Suprapubic skin (tissue), 4 donors: ENCODE measurements at places on chromosomes 11 and 22. TPM values are rescaled to one million over a fixed set of nuclear protein-coding genes. Genes with fewer than 3 reads are reported as not detected.

DNA sequence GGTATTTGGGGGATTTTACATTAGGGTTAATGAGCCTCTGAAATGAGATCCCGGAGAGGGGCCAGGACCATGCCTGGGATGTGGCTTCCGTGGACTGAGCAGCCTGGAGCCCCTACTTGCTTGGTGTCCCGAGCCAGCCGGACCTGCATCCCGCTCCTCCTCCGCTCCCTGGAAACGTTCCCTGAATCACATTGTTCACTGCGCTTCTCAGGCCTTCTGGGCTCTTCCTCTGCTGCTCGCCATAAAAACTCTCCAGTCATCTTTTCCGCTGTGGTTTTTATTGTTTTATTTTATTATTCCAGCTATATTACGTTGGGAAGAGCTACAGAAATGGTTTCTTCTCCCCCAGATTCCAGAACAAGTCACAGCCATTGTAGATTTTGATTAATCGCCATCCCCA, 13.3 kb upstream of the KCNQ1OT1 start:
- DNase-seq, result no peak

DNA sequence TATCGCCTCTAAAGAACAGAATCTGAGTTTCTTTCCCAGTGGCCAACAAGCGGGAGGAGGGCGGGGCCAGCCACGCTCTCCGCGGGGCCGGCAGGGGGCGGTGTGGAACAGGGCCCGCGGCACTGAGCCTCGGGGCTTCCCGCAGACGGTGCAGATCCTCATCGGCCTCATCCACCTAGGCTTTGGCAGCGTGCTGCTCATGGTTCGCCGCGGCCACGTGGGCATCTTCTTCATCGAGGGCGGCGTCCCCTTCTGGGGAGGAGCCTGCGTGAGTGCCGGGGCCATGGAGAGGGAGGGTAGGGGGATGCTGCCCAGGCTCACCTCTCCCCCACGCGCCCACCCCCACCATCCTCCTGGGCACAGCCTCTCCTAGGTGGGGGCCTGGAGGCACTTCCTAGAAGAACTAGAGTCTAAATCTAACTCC, 10.7 kb downstream of the MS4A15 start:
- DNase-seq, result no peak

DNA sequence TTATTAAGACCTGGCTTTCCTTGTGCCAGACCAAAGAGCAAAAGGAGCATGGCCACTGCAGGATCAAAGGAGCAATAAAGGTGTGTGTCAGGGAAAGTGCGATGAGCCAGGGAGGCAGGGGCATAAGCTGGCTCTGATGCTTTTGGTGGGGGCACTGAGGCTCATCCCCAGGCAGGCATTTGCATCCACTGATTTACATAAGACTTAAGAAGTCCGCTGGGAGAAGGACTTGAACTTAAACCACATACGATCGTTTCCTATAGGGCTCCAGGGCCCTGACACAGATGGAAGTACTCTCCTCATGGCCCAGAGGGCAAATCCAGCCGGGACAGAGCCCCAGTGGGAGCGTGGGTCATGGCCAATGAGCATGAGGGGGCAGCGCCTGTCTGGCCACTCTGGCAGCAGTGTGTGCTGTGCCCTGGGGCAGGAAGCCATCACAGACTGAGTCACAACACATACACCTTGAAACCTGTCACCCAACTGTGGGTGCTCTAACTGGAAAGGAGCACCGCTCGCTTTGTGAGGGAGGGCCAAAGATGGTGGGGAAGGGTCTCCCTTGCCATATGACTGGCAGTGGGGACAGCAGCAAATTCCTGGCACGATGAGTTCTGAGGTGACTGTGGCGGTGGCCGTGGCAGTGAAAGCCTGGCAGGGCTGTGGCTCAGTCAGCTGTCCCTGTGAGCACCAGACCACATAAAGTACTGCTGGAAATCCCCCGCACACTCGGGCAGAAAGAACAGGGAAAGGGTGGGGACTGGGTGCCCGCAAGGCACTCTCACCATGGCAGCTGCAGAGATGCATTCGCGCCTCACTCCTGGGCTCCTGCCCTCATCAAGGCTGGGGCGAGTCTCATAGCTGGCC, 79.4 kb upstream of the LMO1 start:
- no peak for DNase-seq

GRCh38 chr11:44255406-44256071, 54.4 kb downstream of the ALX4 start:
- no peak for DNase-seq

DNA sequence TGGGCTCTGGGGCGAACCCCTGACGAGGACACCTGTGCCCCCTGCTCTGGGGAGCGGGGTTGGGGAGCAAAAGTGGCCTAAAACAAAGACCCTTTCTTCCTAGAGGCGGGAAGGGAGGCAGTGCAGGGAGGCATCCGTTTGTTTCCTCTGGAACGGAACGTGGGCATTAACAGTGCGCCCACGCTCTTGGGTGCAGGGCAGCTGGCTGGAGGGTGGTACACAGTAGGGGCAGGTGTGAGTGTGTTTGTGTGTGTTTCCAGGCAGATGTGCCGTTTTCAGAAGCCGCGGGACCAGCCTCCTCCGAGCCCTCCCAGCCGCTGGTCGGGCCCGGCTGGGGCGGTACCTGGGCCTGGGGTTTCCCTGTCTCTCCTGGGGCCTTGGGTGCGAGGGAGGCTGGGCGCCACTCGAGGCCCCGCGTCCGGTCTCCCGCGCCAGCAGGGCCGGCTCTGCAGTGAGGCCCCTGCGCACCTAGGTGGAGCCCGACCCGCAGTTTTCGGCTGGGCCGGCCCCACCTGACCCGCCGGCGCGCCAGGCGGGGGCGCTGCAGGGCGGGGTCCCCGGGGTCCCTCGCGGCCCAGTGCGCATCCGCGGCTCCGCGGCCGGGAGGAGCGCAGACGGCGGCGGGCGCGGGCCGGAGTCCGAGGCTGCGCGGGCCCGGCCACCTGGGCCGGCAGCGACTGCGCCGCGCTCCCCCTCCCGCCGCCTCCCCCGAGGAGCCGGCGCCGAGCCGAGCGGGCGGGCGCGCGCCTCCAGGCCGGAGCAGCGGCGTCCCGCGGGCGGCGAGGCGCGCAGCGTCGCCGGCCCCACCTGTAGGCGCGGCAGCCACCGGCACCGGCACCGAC, 1252.7 kb downstream of the BRD1 start:
- DNase-seq, result no peak

GRCh38 chr11:10892250-10892649, 34.4 kb upstream of the ZBED5 start:
- no peak for DNase-seq

DNA sequence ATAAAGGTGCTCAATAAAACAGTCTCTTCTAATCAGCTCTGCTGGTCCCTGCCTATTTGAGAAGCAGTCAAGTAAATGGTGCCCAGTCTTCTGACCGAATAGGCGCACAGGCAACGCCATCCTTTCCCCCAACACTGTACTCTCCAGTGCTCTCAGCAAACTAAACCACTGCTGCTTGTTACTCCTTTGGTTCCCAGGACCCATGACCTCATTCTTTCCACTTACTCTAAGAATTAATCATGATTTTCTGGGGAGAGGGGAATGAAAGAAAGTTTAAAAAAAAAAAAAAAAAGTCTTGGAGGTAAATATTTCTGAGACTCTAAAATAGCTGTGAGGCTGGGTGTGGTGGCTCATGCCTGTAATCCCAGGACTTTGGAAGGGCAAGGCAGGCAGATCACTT, 63.7 kb downstream of the SGSM3 start:
- no peak for DNase-seq

GRCh38 chr11:69055212-69055586, 6.5 kb downstream of the TPCN2 start:
- DNase-seq, result no peak

- no peak for DNase-seq
Observed at GRCh38 chr11:70071996-70072395, 6.1 kb upstream of the ANO1 start.

DNA sequence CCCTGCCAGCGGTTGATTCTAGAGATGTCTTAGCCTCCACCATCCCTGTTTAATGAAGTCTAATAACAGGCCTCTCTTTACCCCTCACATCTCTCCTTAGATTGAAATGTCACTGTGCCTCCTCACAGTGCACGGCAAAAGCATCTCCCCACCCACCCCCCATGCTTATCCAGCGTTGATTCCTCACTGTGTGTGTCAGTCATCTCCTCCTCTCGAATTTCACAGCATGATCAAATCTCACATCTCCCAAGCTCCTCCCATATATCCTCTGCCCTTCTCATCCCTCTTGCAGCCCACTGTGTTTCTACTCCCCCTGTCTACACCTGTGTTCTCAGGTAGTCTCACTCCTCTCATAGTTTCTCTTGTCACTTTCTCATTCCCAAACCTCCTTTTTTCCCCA, 84.6 kb downstream of the DBX1 start:
- DNase-seq, result no peak

DNA sequence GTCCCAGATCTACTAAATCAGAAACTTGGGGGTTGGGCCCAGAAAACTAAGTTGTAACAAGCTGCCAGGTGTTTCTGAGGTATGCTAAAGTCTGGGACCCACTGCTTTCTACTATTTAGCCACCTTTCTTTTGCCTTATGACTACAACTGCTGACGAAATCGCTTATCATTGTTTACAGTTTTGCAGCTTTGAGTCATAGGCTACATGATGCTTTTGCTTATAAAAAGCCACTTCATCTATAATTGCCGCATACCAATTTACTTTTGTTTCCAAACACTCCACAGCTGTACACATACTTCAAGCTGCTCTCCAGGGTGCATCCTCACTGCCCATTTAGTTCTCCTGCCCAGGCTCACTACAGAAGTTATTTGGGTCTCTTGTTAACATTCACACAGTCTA, 144.7 kb downstream of the ENTHD1 start:
- DNase-seq, result no peak

DNA sequence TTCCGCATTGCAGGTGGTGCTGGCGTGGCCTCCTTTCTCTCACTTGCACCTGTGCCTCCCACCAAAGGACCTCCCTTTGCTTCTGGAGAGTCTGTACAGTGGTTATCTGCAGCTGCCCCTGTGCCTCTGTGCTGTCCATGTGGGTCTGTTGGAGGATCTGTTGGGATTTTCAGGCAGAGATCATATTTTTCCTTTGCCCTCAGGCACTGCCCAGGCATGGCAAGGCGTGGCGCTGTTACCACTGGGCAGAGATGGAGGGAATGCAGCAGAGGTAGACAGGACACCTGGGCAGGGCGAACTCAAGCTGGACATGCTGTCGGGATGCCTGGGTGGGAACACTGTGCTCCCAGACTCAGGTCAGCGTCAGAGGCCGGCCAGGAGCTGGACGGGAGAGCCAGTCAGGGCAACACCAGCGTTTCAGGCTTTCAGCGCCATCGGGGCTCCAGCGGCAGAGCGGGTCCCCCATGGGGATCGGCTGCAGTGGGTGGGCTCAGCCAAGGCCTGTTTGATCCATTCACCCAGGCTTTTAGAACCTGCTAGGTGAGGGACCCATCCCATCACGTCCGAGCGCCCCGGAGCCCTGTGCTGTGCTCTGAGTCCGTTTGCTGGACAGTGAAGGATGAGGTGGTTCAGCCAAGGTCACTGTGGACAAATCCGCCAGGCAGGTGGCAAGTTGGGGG, 718.9 kb downstream of the BRD1 start:
- no peak for DNase-seq

DNA sequence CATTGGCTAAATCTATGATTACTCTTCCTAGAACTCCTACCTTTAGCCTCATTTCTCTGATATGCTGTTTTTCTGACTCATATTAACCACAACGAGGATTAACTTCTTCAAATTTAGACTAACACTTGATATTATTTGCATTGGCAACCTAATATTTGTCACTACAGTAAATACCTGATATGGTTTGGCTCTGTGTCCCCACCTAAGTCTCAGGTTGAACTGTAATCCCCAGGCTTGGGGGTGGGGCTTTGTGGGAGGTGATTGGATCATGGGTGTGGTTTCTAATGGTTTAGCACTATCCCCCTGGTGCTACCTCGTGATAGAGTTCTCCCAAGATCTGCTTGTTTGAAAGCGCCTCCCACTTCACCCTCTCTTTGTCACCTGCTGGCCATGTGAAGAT, 17.1 kb upstream of the MED17 start:
- no peak for DNase-seq

GRCh38 chr11:32830413-32830738, 649 bp downstream of the PRRG4 start:
- DNase-seq, result no peak

DNA sequence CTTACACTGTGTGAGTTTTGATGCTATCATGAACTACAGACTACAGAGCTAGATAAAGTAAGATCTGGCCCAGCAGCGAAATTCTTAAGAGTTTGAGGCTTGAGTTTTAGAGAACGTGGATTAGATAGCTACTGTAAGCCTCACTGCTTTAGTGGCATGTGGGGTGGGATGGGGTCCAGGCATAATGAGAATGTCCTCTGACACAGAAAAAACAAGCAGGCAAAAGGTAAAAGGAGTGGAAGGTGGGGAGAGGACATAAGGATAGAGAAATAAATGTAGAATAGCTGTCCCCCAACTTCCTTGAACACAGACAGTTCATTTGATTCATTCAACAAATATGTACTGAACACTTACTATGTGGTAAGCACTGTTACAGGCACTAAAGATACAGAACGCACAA, 324.5 kb upstream of the PITPNB start:
- no peak for DNase-seq

DNA sequence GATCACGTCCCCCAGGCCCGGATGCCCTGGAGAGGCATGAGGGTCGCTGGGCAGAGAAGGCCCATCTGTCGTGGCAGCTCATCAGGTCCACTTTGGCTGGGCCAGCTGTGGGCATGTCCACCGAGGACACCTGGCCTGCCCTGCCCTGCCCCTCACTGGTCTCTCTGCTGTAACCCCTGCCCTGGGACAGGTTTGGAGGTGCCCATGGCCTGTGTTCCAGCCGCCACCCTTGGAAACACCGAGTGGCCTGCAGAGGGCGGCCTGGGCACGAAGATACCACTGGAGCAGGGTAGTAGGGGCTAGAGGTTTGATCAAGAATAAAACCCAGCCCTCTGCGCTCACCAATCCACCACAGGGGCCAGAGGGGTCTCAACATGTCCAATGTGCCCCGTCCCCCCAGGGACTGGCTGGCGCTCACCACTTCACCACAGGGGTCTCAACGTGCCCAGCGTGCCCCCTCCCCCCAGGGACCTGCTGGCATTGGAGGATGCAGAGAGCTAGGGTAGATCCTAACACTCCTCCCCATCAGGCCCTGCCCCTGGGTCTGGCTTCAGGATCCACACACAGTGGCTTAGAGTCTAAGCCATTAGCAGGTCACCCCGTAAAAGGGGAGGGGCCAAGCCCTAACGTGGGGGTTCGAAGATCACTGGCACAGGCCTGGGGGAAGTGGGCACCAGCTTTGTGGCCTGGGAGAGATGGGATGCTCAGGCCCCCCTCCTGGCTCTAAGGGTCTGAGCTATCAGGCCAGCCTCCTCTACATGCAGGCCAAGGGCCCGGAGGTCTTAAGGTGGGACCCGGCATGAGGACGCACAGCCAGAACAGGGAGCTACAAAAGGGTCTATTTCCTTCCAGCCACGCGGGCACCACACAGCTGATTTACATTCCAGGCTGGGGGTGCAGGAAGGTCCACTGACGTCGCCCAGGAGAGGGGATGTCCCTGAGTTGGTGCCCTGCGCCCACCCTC, 1.3 kb upstream of the HDAC10 start:
- peak; percentile 91 for DNase-seq

SLC22A6 gene
- total RNA-seq, result not detected

ART5 gene
- not detected for total RNA-seq

TMEM218 gene
- total RNA-seq, result 12.6 TPM

WBP2NL gene
- total RNA-seq, result 0.76 TPM

GAL gene
- total RNA-seq, result 29.7 TPM

SMTNL1 gene
- not detected for total RNA-seq

TENM4 gene
- total RNA-seq, result 43.6 TPM

OR2D3 gene
- total RNA-seq, result not detected

ANKK1 gene
- 5.1 TPM for total RNA-seq

CHRDL2 gene
- total RNA-seq, result not detected

H19 gene
- total RNA-seq, result 35.3 TPM

PRG3 gene
- not detected for total RNA-seq

OR8G5 gene
- not detected for total RNA-seq

OR4D5 gene
- total RNA-seq, result not detected

PRG2 gene
- not detected for total RNA-seq

ART1 gene
- total RNA-seq, result not detected

GATD1 gene
- 68.2 TPM for total RNA-seq
